ENCODE measurements at places on chromosomes 4 and X.

GRCh38 chr4:18398661-18399060, 377.1 kb upstream of the LCORL start:
- no peak for DNase-seq

DNA sequence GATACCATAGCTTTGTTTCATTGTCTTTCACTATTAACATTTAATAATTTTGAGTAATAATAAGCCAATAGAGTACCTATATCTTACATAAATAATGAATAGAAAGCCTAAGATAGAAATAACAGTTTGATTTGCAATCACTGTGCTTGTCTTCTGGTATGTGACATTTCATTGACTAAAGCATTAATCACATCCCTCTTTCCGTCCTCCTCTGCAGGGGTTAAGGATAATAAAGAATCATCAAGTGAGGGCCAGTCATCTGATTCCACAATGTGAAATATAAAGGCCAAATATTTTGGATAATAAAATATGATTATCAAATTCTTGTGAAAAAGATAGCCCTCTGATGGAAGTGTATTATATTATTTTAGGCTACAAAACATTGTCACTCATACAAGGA, 2073.4 kb downstream of the ARAP2 start:
- no peak for DNase-seq

GRCh38 chr4:180558427-180558826, 1684.8 kb upstream of the TENM3 start:
- DNase-seq = no peak

GRCh38 chrX:56812515-56813105, 83.6 kb downstream of the NBDY start:
- DNase-seq = no peak

- DNase-seq = no peak
These were observed 116.7 kb upstream of the TMEM164 start for GRCh38 chrX:109886122-109886761.
